Right renal cortex interstitium (tissue), 3 donors: ENCODE measurements at places on chromosomes 2 and 18. TPM values are rescaled to one million over a fixed set of nuclear protein-coding genes. Genes with fewer than 3 reads are reported as not detected.

DNA sequence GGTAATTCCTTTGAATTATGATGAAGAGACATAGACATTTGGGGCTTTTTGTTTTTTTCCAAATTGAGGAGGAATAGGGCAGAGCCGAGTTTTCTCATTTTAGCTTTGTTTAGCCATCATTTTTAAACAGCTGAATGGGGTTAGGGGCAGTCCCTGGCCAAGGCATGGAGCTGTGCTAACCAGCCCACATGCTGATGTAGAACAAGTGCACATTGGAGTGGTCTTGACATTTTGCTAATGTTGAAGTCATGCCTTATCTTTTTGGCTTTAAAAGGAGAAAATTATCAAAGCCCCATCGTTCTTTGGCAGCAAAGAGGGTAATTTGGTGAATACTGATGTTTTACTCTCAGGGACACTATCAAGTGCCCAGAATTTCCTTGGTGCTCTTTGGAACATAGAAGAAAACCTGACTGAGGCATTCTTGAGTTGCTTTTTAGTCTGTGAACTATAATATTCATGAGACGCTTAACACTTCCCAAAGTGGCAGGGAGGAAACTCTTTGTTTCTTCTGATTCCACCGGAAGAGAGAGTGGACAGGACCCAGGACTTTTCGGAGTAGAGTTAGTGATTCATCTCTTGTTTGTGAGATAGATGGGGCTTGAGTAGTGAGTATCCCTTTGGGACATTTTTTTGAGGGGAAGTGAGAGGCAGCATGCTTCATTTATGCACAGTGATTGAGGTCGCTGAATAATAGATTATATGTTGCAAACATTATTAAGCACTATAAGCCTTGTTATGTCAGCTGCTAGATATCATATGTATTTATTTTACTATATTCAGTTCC lies 45.0 kb downstream of the MTA3 start:
- DNase-seq = no peak

DNA sequence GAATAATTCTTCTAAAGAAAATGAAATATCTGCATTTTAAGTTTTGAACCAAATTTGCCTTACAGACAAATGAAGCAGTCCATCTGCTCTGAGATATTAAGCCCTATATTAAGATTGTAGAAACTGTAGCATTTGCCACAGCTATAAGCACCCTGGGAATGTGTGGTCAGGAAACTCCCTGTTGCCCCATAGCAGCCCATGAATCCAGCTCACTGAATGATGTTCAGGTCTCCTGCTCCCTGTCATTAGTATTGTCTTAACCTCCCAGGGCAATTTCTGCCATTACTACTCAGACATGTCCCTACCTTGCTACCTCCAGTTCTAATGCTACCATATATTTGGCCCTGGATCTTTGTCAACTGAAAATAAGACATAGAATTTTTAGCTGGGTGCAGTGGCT lies 41.1 kb downstream of the CDK15 start:
- DNase-seq = no peak

DNA sequence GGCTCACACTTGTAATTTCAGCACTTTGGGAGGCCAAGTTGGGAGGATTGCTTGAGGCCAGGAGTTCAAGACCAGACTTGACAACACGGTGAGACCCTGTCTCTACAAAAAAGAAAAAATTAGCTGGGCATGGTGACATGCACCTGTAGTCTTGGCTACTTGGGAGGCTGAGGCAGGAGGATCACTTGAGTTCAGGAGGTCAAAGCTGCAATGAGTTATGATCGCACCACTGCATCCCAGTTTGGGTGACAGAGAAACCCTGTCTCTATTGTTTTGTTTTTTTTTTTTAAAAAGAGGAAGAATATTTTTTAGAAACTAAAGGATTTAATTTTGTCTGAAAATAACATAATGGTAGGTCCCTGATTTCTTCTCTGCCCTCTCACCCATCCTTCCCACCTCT lies 79.4 kb upstream of the TMEM200C start:
- no peak for DNase-seq

Gene GPR35
- polyA plus RNA-seq = 1.2 TPM

Gene RNF25
- polyA plus RNA-seq = 49.4 TPM

Gene SLC9A4
- 6.1 TPM for polyA plus RNA-seq
